Activated CD8-positive, alpha-beta memory T cell treated with anti-CD3 and anti-CD28 coated beads, Interleukin-2, amount 10 ng/mL, durations not matched to agents 7 days and 5 days (primary cell): ENCODE measurements at places on chromosomes 12 and 14. TPM values are rescaled to one million over a fixed set of nuclear protein-coding genes. Genes with fewer than 3 reads are reported as not detected.

ADAM20 gene
- total RNA-seq, result 0.16 TPM

GRCh38 chr14:56891226-56891625 is 80.9 kb upstream of the OTX2 start:
- H3K27ac ChIP-seq, result no peak overlapping the region
- no peaks in the 10 kb centered on the region for H3K36me3 ChIP-seq
- H3K4me3 ChIP-seq, result no peak overlapping the region
- H3K4me1 ChIP-seq, result no peaks in the 10 kb centered on the region
- H3K27me3 ChIP-seq, result peaks cover 35% of the 10 kb centered on the region
- no peak for DNase-seq

GRCh38 chr12:71306808-71307207 is 132.8 kb upstream of the LGR5 start:
- H3K27me3 ChIP-seq, result no peaks in the 10 kb centered on the region
- no peak overlapping the region for H3K27ac ChIP-seq
- no peaks in the 10 kb centered on the region for H3K36me3 ChIP-seq
- no peak overlapping the region for H3K4me3 ChIP-seq
- H3K4me1 ChIP-seq, result no peaks in the 10 kb centered on the region

GZMB gene
- 2,662 TPM for total RNA-seq
